NCI-H446 (cell line): ENCODE measurements at places on chromosomes 6 and 20.

DNA sequence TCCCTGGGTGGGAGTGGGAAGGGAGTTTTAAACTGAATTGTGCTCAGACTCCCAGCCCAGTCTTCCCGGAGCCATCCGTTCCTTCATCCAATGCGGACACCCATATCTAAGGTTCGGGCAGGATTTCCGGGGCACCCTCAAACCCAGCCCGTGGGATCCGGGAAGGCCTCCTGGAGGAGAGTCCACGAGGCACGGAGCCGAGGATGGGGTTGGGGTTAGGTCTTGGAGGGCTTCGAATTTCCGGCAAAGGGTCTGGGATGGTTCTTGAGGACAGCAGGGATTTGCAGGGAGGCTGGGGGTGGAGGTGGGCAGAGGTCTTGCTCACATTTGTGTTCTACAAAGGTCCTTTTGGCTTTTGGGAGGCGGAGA is 49.5 kb upstream of the SLC32A1 start:
- DNase-seq, result no peak

DNA sequence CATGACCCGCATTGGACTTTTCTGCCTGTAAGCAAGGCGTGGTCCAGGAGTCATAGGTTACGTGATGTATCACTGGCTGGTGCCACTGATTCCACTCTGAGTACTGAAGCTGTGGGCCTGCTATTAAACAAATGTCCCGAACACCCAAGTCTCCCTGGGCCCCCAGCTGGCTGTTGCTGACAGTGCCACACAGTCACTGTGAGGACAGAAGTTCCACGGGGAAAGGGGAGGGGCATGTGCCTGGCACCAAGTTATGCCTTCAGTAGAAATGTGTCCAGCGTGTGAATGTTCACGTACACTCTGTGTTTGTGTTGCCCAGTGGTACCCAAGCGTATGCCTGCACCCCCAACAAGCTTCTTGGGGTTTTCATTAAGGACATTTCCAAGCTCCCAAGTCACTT is 171.4 kb upstream of the QKI start:
- DNase-seq, result no peak

DNA sequence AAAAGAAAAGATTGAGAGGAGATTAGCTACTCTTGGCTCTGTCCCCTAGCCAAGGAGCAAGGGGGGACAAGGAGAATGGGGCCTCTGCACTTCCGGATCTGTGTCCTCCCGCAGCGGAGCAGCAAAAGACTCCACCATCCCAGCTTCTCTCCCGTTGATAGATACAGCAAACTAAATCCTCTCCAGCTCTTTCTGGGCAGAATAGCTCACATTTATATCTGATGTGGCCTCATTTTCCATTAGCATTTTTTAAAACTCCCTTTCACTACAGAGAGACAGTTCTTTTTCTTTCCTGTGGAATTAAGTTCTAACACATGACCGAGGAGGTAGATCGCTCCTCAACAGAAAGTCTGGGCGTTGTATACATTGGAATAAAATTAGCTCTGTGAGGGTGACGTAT is 260.9 kb upstream of the SOX4 start:
- DNase-seq, result no peak

DNA sequence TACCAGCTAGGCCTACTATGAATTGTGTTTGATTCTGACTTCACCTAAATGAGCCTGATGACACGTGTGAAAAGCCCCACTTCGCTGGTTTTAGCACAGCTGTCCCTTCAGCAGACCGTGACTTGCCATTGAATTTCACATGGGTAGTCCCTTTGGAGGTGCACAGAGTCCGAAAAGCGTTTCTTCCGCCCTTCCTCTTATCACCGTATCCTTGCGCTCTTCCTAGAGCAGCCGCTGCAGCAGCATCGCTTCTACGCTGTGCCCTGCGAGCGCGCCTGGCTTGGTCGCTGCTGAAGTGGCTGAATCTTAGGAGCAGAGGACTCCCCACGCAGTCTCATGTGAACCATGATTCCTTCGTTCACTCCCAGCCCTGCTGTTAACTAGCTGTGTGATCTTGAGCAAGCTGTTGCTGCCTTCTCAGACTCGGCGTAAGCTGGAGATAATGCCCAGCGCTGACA is 127.0 kb downstream of the PACRG start:
- DNase-seq, result no peak

- DNase-seq, result no peak
Observed at GRCh38 chr6:44626616-44627015, 239.1 kb downstream of the CDC5L start.
